ENCODE measurements at places on chromosomes 7 and 10. TPM values are rescaled to one million over a fixed set of nuclear protein-coding genes. Genes with fewer than 3 reads are reported as not detected.

GRM3 gene
- not detected for total RNA-seq

RASSF4 gene
- total RNA-seq, result 12.9 TPM

CYP26C1 gene
- total RNA-seq, result 0.63 TPM

MMP21 gene
- not detected for total RNA-seq

LEP gene
- not detected for total RNA-seq

HTR7 gene
- 0.49 TPM for total RNA-seq

PMPCB gene
- 32.1 TPM for total RNA-seq

GHRHR gene
- not detected for total RNA-seq

AFAP1L2 gene
- 14.5 TPM for total RNA-seq

AUTS2 gene
- 8.6 TPM for total RNA-seq

DPYSL4 gene
- total RNA-seq, result 0.98 TPM

HNRNPF gene
- total RNA-seq, result 213 TPM

WDR86 gene
- total RNA-seq, result 43.2 TPM

ZNF25 gene
- total RNA-seq, result 2.6 TPM

CALML5 gene
- total RNA-seq, result not detected

ZNF467 gene
- total RNA-seq, result 12.8 TPM

TCF7L2 gene
- total RNA-seq, result 8.9 TPM

PSMA2 gene
- 36.4 TPM for total RNA-seq

DLG5 gene
- total RNA-seq, result 46.8 TPM

SMO gene
- 21.0 TPM for total RNA-seq

CPA5 gene
- total RNA-seq, result not detected

NEUROD6 gene
- not detected for total RNA-seq

RRP12 gene
- total RNA-seq, result 21.7 TPM

ERVW-1 gene
- total RNA-seq, result not detected

PNLIP gene
- not detected for total RNA-seq

FEZF1 gene
- total RNA-seq, result not detected

TMEM184A gene
- total RNA-seq, result 4.4 TPM

NFE2L3 gene
- 25.9 TPM for total RNA-seq
